ENCODE measurements at places on chromosomes 11 and 22. TPM values are rescaled to one million over a fixed set of nuclear protein-coding genes. Genes with fewer than 3 reads are reported as not detected.

GRCh38 chr11:115503083-115503885 lies 931 bp downstream of the CADM1 start:
- peak; percentile 64 for DNase-seq

DNA sequence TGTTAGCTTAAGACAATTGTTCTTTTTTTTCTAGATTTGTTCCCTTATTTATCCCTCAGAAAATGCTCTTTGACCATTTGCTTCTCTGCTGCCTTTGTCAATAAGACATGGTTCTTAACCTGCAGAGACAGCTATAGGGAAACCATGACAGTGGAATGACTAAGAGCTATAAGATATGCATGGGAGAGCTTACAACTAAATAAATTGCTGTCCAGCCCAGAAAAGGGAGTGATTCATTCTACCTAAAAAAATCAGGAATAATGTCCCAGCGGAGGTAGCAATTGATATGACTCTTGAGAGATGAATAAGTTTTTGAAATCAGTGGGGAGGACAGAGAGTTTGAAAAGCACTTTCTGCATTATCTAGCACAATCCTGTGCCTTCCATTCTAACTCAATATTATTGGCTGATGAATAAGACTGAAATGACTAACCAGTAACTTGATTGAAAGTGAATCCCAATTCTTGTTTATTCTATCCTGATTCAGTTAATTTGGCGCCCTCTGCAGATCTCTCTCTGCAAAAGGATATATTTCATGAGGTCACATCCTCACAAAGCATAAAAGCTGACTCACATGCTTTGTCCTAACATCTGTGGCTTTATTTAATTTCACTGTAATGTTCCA lies 680.5 kb upstream of the API5 start:
- DNase-seq, result no peak

DNA sequence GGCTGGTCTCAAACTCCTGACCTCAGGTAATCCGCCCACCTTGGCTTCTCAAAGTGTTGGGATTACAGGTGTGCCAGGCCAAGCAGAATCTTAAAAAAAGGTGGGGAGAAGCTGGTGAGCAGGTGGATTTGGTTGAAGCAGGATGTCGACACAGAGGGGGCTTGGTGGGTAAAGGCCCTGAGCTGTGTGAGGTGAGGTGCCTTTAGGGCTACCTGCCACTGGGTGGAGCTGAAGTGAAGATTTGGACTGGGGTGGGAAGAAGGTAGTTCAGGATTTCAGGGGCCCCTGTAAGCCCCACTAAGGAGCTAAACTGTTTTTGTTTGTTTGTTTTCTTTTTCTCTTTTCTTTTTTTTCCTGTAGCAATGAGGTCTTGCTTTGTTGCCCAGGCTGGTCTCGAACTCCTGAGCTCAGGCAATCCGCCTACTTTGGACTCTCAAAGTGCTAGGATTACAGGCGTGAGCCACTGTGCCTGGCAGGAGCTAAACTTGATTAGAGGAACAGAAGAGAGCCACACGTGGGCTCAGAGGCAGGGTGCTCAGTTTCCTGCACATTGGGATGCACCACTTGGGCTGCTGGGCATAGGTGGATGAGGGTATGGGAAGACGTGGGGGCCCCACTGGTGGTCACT lies 6.0 kb downstream of the P2RX6 start:
- DNase-seq, result no peak

GRCh38 chr22:43293259-43293654 lies 49.9 kb downstream of the SCUBE1 start:
- DNase-seq, result peak; percentile 38

- no peak for DNase-seq
Measured at GRCh38 chr11:112968941-112969713, 7.9 kb downstream of the NCAM1 start.

GRCh38 chr22:36475341-36475740 lies 6.1 kb downstream of the TXN2 start:
- DNase-seq, result no peak

- DNase-seq, result no peak
Measured at GRCh38 chr11:66862559-66863037, 5.7 kb downstream of the LRFN4 start.

- DNase-seq, result no peak
Measured at GRCh38 chr11:77883775-77884174, 62.8 kb downstream of the AAMDC start.

- no peak for DNase-seq
Measured at GRCh38 chr11:103266167-103266831, 157.1 kb downstream of the DYNC2H1 start.

- no peak for DNase-seq
Measured at GRCh38 chr11:44067266-44067665, 1.2 kb downstream of the ACCS start.

The SYT8 gene
- total RNA-seq, result 218 TPM

The P2RX6 gene
- total RNA-seq, result 2.4 TPM

Measured in mucosa of gallbladder (tissue), 1 donor.